Heart left ventricle (tissue), 16 donors: ENCODE measurements at places on chromosomes 2 and 18. TPM values are rescaled to one million over a fixed set of nuclear protein-coding genes. Genes with fewer than 3 reads are reported as not detected.

Gene RNF125
- polyA plus RNA-seq, result 2.8 TPM

Gene PLB1
- 0.82 TPM for polyA plus RNA-seq

DNA sequence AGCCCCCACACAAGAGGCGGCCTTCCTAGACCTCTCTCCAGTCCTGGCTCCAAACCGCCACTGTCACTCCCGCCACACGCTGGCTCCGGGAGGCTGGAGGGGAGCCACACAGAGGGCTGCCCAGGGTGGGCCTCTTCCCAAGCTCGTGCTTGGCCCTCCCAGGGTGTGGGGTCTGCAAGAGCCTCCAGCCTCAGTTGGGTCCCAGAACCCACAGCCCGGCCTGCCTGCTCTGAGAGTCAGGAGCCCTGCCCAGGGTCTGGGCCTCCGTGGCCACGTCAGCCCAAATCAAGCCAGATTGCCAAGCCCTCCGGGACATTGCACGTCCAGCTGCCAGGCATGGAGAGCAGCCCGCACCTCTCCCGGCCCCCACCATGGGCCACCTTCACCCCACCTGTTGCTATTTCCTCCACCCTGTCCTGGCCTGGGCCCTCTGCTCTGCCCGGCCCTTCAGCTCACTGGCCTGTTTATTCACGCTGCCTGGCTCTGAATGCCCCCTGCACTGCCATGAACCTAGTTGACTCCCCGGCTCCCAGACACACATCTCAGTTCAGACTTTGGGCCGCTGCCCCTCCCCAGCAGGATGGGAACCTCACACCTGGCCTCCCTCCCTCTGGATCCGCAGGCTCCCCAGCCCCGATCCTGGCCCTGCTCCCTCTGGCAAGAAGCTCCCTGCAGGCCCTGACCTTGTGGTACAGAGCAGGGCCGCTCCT is 61.0 kb downstream of the BIN1 start:
- no peaks in the 10 kb centered on the region for H3K4me1 ChIP-seq
- no peaks in the 10 kb centered on the region for H3K27me3 ChIP-seq
- peak; percentile 61 for DNase-seq
- no peak overlapping the region for H3K4me3 ChIP-seq
- H3K36me3 ChIP-seq, result no peaks in the 10 kb centered on the region

- no peaks in the 10 kb centered on the region for H3K36me3 ChIP-seq
- no peaks in the 10 kb centered on the region for H3K27me3 ChIP-seq
- peak; percentile 20 for DNase-seq
- H3K27ac ChIP-seq, result no peak overlapping the region
- H3K4me3 ChIP-seq, result no peak overlapping the region
Measured at GRCh38 chr2:122031544-122032263, 276.3 kb downstream of the TSN start.

DNA sequence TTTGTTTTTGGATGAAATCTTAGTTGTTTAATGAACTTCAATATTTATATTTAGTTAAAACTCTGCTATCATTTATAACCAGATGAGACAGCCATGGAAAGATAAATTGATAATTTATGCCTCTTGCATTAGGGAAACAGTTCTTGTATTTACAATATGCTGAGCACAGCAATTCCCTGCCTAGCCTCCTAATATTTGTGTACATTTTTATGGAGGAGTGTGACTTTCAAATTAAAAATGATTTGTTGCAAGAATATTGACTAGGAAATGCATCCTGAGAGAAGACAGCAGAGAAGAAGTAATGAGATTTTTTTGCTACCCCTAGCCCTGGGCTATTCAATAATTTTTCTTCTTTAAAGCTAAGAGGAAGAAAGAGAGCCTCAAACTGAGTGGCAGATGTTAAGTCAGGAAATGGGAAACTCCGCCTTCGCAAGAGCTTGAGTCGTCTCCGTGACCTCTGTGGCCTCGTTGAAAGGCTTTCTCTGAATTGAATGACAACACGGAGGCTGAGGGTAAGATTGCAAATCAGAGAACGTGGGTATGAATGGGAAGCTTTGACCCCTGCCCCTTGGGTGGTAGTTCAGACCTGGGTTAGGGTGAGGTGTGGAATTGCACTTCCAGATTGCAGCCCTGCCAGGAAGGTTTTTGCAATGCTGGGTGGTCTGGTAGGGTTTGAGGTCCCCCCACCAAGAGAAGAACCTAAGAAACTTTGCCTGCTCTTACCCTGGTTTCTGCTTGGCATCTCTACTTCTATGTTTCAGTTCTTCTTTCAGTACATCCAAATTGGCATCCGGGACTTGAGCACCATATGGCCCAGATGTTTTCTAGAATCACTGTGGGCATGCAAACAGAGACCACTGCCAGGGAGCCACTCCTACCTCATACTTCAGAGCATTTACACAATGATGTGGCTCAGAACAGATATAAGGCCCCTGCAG is 210.3 kb upstream of the RBMS1 start:
- DNase-seq, result no peak
- H3K27ac ChIP-seq, result no peak overlapping the region
- H3K36me3 ChIP-seq, result no peaks in the 10 kb centered on the region
- no peaks in the 10 kb centered on the region for H3K27me3 ChIP-seq
- H3K4me1 ChIP-seq, result no peaks in the 10 kb centered on the region
